ENCODE measurements at places on chromosomes 7 and 10.

DNA sequence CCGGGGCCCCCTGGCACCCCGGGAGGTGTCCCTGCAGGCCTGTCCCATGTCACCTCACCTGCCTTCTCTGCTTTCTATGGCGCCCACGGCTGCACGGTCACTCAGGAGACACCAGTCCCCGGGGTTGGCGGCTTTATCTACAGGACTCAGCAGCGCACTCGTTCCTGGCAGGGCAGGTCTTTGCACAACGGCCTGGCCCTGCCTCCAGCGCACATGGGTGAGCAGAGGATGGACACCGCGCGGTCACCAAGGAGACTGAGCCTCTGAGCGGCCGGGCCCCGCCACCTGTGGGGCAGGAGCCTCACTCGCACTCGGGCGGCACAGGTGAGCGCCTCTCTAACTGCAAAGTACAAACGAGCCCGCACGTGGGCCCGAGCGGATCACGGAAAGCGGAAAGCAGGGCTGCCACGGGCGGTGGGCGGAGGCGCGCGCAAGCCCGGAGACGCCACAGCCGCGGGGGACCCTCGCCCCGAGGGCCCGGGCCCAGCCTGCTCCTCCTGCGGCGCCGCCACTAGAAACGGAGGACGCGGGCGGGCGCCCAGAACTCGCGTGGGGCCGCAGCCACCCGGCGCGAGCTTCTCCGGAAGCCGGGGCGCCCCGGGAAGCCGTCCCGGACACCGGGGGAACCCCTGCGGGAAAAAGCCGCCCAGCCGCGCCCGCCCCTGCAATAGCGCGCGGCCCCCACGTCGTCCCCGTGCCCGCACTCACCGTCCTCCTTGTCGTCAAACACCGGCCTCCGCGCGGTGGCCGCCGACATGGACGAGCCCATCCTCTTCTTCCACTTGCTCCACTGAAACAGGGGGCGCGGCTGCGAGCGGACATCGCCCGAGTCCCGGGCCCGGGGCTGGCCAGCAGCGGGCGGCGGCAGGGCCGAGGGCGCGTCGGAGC, 642 bp downstream of the STK32C start:
- no peak for DNase-seq

DNA sequence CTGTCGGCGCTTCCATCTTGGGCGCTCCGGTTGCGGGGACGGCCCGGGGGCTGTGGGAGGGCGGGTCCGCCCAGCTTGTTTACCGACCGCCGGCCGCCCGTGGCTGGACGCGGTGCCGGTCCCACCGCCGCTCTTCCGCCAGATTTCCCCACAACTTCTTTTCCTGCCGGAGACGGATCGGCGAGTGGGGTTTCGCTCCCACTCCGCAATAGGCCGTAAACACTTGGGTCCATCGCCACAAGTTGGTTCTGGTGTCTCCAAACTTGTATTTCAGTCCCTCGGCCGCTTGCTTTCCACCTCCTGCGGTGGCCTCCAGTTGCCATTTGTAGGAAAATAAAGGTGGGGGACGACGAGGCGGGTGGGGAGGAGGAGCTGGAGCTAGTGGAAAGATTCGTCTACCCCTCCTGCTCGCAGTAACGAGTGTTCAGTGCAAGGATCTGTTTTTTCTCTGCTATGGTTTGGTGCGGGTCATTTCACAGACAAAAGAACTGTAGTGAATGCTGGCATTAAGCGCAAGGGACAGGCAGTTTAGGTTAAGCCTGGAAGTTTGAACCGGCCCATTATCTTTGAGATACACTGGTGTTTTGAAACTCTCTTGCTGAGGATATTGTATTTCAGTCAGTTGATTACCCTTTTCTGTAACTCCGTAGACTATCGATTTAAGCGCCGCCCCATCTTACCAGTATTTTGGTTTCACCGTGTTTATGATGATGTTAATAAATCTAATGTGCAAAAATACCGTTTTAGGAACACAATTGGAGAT, 24.3 kb upstream of the ZRANB1 start:
- no peak for DNase-seq

GRCh38 chr7:101362334-101363195, at the start of gene COL26A1:
TSS of gene COL26A1 (plus strand) at chr7:101362875. CDS start at chr7:101363033, 158 bp downstream.
- DNase-seq = no peak

GRCh38 chr7:102874966-102875365, 37.8 kb upstream of the LRRC17 start:
- DNase-seq = no peak

- DNase-seq = no peak
Measured at GRCh38 chr7:155207326-155208002, 90.2 kb upstream of the INSIG1 start.

DNA sequence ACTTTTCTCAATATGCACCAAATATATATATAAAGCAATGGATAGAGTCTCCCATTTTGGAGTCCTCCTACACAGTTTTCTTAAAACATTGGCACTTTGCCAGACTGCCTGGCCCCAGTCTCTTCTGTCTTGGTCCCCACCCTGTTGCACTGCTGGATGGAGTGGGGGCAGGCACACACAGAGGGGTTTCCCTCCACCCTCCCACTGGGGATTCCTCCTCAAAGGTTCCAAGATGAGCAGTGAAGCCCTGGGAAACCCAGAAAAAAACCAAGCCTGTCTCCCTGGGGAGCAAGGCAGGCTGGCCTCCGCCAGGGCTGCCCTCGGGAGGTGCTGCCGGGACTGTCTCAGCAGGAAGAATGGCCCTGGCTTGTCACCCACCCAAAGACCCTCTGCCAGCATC, 68.0 kb downstream of the SH3PXD2A start:
- DNase-seq = no peak

DNA sequence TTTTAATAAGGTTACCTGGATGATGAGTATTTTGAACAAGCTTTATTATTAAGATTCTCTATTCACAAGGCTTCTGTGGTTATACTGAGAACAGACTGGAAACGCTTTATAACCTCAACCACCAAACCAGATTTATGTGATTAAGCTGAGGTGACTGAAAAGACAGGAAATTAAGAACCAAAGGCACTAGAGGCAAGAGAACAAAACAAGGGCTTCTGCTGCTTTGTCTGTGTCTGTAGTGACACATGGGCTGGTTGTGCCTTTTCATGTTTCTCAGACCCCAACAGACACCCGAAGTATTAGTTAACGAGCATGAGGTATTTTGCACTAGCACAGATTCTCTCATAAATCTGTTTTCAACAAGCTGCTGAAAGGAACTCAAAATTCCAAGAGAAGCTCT, 64.4 kb downstream of the RAPGEF5 start:
- no peak for DNase-seq

Measured in NCI-H1694 (cell line).